ENCODE measurements at places on chromosomes 3 and 15.

GRCh38 chr3:20073683-20074082 is 33.4 kb downstream of the KAT2B start:
- DNase-seq, result no peak

DNA sequence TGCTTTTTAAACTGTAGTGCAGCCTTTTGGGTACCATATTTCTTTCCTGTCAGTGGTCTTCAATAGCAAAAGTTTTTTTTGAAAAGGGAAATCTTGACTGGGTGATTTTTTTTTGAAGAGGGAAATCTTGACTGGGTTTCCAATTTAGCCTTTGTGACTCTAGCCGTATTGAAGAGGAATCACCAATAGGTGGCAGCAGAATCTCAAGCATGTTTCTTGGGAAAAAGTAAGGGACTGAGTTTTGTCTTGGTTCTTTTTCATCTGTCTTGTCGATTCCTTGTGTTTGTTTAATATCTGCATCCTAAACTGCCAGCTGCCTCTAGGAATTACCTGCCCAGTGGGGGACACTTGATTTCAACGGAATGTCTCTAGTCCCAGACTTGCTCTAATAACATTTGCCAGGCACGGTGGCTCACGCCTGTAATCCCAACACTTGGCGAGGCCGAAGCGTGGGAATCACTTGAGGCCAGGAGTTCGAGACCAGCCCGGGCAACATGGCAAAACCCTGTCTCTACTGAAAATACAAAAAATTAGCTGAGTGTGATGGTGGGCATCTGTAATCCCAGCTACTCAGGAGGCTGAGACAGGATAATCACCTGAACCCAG is 89.2 kb downstream of the RBPMS2 start:
- DNase-seq, result no peak

- DNase-seq, result no peak
These were observed 208.8 kb downstream of the OSBPL10 start for GRCh38 chr3:31772272-31772671.

GRCh38 chr3:38084334-38085310 is 45.6 kb downstream of the DLEC1 start:
- no peak for DNase-seq

DNA sequence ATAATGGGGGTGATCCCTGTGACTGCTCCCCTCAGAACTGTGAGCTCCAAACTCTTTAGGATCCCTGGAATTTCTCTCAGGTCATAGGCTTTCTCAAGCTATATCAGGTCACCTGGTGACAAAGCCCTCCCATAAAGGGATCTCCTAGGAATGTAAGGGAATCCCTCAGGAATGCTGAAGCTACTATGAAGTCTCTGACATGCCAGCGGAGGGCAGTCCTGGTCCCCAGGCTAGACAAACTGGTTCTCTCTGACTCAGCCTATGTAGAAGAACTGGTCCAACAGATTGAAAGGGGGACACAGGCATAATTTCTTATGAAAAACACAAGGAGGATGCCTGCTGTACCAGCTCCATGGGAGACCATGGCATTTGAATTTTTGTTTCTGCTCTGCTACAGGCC is 6.7 kb downstream of the LPCAT4 start:
- DNase-seq, result no peak

DNA sequence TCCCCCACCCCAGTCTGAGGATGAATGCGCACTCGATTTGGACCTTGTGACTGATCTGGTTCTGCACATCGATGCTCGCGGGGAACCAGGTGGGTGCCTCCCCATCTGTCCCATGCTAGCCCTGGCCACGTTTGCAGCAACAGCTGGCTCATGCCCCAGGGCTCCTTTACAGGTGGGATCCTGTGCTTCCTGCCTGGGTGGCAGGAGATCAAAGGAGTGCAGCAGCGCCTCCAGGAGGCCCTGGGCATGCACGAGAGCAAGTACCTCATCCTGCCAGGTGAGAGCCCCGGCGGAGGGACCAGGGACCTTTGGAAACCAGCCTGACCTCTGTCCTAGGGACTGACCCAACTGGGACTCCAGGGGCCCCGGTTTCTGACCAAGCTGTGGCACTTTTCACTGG is 44.3 kb downstream of the DHX30 start:
- DNase-seq, result no peak

- DNase-seq, result no peak
These were observed 51.9 kb upstream of the TMEM115 start for GRCh38 chr3:50411229-50411628.

- no peak for DNase-seq
These were observed 1.4 kb downstream of the CCR5AS start for GRCh38 chr3:46405301-46406019.

DNA sequence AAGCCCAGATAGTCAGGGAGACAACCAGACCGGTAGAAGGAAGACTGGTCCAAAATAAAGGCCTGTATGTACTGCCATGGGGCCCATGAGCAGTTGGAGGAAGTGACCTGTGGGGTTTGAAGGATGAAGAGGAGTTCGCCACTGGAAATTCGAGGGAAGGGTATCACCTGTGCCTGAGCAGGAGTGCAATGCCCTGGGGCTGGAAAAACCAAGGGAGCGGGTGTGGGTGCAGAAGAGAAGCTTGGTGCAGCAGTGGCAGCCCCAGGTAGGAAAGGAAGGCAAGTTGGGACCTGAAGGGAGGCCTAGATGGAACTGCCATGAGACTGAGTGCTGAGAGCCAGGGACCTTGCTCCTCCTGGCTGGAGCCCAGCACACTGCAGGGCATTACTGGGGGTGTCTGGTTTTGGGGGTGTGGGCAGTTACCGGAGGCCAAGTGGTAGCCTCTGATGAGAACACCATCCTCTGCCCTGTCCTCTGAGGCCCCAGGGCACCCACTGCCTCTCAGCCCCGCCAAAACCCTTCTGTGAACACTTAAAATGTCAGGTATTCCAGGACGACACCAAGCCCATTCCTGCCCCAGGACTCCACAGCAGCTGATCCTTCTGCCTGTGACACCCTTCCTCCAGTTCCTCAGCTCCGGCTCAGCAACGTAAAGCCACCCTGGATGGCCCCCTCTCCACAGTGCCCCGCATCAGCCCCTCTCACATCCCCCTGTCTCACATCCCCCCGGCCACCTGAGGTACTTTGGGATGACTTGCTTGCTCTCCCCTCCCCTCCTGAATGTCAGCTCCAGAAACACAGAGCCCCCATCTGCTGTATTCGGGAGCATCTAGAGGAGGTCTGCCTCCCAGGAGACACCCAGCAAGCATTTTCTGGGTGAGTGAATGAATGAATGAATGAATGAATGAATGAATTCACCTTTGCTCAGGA is 42.9 kb downstream of the WNT7A start:
- no peak for DNase-seq

GRCh38 chr3:175969456-175969855 is 1110.3 kb downstream of the NAALADL2 start:
- no peak for DNase-seq

DNA sequence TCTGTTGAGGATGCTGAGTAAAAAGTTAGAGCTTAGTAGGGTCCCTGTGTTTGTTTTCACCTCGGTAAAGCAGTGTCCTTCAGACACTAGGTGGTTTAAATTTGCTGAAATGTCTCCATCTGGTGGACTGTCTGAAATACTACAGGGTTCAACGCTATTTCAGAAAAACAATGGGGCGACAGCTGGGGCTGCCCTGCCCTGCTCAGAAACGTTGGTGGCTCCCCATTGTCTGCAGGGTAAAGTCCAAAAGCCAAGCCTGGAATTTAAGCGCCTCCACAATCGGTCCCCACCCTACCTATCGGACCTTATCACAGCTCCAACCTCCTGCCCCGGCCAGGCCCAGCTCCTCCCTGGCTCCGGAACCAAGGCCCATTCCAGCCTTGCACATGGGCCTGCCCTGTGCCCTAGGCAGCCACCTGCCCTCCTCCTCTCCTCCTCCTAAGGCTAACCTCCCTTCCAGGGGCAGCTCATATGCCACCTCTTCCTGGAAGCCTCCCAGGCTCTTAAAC is 4.3 kb upstream of the TSEN2 start:
- no peak for DNase-seq

GRCh38 chr3:79994397-79994796 is 226.6 kb upstream of the ROBO1 start:
- DNase-seq, result no peak

- DNase-seq, result no peak
These were observed 10.7 kb downstream of the CEP63 start for GRCh38 chr3:134496471-134497071.

GRCh38 chr15:88609344-88610090 is 11.6 kb upstream of the AEN start:
- DNase-seq, result no peak

DNA sequence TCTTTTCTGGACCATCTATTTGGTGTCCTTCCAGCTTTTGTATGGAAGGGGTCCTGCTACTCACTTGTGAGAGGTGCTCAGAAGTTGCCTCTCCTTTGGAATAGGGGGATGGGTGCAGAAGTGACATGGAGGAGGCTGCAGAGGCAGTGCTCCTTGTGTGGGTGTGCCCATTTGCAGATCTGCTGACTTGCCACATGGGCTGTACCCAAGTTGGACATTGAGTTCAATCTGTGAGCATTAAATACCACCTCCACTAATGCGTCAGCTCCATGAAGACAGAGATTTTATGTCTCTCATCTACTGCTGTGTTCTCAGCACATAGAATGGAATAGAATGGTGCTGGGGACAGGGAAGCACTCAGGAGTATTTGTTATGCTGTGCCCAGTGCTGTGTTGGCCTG is 76.2 kb downstream of the RGMA start:
- no peak for DNase-seq

GRCh38 chr3:167780214-167780883 is 44.8 kb downstream of the SERPINI1 start:
- DNase-seq, result no peak

DNA sequence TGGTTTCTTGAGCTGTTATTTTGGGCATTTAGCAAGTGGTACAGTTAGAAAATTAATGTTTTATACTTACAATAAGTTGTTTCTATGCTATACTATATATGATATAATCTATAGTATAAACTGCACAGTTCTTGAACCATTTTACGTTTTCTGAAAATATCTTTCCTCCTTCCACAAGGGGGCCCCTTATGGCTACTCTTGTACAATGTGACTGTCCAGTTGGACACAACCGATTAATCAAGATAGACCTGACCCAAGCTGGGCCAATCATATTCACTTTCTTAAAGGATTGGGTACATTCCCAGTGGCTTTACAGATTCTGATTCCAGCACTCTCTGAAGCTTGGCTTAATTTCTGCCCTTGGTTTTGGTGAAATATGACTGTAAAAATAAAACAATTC is 953.4 kb downstream of the AGBL1 start:
- no peak for DNase-seq

GRCh38 chr3:11245827-11246662 is 26.2 kb upstream of the ATG7 start:
- DNase-seq, result no peak

DNA sequence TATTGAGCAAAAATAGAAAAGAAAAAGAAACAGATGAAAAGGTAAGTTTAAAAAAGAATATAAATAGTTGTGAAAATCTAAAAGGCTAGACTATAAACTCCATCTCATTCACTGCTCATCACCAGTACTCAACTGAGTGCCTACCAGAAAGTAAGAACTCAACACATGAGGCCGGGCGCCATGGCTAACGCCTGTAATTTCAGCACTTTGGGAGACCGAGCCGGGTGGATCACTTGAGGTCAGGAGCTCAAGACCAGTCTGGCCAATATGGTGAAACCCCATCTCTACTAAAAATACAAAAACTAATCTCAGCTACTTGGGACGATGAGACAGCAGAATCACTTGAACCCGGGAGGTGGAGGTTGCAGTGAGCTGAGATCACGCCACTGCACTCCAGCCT is 19.3 kb downstream of the LSAMP start:
- DNase-seq, result no peak

- DNase-seq, result no peak
These were observed 199.6 kb upstream of the EIF1B start for GRCh38 chr3:40109641-40110490.

- no peak for DNase-seq
These were observed 224.4 kb downstream of the CHST2 start for GRCh38 chr3:143343944-143344343.

DNA sequence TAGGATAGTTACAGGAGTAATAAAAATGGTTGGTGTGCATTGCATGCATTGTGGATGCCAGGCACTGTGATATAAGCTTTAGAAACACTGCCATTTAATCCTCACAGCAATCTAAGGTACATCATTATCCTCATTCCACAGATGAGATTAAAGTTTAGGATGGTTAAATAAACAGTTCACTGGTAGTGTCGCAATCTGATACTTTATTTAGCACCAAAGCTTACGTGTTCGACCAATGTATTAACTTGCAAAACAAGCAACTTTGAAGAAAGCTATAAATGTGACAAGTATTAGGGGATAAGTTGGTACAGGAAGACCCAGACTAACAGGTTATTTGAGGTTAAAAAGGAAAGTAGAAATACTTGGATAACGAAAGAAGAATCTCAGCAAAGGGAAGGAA is 150.5 kb upstream of the ZNF385D start:
- DNase-seq, result no peak

DNA sequence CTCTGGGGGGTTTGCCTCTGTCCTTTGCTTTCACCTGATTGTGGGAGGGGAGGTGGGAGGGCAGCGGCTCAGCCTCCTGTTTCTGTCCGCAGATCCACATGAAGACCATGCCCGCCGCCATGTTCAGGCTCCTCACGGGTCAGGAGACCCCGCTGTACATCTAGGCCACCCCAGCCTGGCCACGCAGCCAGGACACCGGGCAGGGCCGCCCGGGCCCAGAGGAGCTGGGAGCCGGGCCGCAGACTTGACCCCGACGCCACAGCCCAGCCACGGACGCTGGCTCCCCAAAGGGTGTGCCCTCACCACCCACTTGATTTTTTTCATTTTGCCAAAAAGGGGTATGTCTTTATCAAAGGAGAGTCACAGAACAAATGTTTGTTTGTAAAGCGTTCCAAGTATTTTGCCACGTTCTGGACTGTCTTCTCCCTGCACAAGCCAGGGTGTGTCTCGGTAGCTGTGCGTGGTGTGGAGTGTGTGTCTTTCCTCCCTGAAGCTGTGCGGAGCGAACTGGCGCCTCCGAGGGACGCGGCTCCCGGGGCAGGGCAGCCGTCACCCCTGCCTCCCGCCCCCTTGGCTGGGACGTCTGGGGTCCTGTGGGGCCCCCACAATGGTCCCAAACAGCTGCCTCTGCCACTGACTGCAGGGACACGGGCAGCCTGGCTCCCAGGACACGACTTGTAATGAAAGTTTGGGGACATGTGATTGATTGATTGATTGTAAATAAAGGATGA is 152.5 kb downstream of the NSMCE3 start:
- no peak for DNase-seq

Data from cortex of kidney (tissue), 1 donor.